D341Med (cell line): ENCODE measurements at places on chromosomes 12 and 14.

DNA sequence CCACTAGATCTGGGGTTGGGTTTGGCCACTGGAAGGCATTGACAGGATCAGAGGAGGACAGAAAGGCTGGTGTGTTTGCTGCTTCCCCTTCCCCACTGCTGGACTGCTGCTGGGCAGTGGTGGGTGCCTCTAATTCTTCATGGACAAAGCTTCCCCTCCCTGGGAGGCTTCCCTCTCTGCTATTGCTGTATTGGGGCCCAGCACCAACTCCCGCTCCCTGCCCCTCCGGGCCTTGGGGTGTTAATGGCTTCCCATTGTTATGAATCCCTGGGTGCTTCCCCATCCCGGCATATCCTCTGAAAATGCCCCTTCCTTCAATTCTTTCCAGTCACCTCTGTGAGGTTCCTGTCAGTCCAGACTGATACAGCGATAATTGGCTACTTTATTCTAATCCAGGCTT, 310.2 kb downstream of the GLT1D1 start:
- no peak for DNase-seq

GRCh38 chr14:88142997-88143396, 138.1 kb downstream of the GPR65 start:
- DNase-seq = no peak

DNA sequence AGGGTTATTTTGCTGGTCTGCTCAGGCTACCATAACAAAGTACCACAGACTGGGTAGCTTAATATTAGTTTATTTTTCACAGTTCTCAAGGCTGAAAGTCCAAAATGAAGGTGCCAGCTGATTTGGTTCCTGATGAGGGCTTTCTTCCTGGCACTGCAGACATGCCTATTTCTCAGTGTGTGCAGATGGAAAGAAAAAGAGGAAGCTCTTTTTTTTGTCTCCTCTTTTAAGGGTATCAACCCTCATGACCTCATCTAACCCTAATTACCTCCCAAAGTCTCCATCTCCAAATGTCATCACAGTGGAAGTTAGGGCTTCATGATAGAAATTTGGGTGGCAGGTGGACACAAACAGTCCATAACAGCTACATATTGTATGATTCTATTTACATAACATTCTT, 25.0 kb upstream of the POLR3B start:
- DNase-seq = no peak

DNA sequence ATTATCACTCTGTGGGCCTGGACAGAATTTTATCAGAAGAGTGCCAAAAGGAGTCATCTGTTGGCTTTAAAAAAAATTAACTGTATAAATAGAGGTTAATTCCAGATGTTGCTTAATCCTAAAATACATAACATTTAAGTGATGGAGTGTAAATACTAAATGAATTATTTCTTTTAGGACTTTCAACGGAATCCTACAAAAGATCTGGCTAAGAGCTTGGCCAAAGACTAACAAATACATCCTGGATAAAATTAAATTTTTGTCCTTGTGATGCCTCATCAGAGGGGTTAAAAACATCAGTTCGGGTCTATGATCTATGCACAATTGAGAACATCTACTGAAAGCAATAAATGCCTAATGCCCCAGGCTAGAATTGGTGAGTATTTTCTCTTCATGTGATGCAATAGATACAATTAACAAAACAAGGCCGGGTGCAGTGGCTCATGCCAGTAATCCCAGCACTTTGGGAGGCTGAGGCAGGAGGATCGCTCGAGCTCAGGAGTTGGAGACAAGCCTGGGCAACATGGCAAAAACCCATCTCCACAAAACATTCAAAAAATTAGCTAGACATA, 49.8 kb upstream of the RAP1B start:
- no peak for DNase-seq

DNA sequence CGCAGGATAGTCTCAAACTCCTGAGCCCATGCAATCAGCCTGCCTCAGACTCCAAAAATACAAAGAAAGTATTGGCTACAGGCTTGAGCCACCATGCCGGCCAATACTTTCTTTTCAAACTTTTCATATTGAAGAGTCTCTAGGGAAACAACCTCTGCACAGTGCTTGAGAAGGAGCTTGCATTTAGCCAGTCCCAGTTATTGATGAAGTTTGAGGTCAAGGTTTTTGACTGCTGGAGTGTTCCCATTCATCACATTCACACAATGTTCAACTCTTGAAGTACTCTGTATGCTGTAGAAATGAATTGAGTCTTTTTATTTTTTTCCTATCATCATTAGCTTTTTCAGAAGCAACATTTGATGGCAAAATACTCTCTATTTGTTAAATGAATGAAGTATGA, 355.8 kb upstream of the E2F7 start:
- no peak for DNase-seq

DNA sequence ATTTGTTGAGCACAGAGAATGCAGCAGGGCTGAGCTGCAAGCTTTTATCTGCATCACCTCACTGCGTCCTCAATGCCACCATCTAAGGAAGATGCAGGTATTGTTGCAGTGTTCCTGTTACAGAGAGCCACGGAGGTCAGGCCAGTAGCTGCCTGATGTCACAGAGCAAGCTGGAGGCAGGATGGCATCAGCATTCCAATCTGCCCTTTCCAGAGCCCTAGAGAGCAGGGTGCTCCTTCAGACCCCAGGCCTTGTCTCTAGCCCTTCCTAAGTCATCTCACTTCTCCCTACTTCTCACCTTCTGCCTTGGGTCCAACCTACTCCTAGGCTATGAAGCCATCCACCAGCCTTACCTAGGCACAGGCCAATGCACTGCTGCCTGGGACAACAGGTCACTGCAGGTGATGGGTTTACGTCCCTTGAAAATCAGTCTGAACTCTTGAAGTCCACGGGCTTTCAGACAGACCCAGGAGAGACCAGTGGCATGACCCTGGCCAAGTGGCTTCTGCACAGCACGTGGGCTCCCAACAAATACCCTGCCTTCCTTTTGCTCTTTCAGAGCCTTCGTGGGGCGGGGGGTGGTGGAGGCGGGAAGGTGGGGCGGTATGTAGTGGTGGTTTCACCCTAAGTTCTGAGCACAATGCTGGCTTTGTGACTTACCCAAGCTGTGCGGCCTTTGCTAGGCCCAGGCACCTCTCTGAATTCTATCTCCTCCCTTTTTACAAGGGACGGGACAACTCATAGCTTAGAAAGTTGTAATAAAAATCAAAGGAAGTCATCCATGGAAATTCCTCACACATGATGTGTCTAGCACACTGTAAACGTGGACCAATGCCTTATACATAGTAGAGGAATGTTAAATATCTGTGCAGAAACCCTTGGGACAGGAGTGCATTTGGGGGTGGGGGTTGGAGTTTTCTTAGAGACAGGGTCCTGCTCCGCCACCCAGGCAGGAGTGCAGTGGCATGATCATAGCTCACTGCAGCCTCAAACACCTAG, 136.0 kb downstream of the KSR2 start:
- no peak for DNase-seq

DNA sequence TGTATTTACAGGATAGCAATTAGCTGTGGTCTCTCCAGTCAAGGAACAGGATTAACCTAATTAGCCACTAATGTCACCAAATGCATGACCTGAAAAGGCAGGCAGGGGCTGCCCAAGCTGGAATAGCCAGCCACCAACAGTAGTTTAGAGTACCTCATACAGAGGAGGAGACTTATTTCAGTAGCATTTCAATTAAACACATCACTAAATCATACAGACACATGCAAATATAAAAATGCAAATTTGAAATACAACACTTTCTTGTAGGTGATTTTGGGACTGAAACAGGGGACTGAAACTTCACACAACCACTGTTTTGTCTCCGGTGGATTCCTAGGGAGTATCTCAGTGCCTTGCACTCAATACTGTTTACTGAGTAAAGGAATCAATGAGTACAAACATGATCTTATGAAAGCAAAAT, 636 bp upstream of the IFNG-AS1 start:
- DNase-seq = no peak

DNA sequence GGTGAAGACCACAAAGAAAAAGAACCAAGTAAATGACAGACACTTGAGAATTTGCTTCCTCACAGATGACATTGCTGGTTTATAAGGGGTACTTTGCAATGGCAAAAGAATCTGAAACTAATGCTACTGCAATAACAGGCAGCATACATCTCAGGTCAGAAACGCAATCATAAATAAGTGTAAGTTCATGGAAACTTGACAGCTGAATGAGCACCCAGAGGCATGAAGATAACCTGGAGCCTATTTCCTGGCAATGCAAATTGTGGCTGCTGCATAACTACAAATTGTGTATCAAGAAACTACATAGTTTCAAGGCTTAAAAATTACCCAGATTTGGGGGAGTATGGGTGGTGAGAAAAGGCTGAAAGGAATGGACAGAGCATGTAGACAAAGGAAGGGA, 8.5 kb upstream of the MYO1A start:
- DNase-seq = no peak

DNA sequence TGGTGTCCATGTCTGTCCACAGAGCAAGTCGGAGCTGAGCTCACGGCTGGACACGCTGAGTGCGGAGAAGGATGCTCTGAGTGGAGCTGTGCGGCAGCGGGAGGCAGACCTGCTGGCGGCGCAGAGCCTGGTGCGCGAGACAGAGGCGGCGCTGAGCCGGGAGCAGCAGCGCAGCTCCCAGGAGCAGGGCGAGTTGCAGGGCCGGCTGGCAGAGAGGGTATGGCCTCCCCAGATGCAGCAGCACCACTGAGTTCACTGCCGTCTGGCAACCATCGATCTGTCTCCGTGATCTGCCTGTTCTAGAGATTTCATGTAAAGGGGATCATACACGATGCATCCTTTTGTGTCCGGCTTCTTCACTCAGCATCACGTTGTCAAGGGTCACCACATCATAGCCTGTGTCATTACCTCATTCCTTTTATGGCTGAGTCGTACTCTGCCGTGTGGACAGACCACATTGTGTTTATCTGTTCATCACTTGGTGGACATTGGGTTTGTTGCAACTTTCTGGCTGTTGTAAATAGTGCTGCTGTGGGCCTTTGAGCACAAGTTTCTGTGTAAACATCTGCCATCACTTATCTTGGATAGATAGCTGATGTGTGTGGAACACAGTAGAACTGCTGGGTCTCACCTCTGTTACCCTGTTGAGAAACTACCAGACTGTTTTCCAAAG, 21.9 kb downstream of the HIP1R start:
- DNase-seq = no peak

DNA sequence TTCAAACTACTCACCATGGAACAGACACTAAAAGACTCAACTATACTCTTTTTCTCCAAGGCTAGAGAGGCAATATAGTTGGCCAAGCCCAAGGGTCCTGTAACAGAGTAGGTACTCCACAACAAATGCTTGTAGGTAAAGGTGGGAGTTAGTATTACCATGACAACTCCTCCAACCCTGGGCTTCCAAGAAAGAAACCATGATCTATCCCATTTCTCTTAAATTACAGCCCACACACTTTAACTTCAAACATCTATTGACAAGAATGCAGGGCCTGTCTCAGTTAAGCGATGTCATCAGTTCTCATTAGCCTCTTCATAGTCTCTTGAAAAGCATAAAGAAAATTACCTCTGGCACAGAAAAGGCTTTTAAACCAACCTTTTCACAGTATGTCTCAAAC, 25.0 kb downstream of the ERH start:
- no peak for DNase-seq

GRCh38 chr12:75558287-75558686, 46.9 kb upstream of the KRR1 start:
- DNase-seq = no peak

DNA sequence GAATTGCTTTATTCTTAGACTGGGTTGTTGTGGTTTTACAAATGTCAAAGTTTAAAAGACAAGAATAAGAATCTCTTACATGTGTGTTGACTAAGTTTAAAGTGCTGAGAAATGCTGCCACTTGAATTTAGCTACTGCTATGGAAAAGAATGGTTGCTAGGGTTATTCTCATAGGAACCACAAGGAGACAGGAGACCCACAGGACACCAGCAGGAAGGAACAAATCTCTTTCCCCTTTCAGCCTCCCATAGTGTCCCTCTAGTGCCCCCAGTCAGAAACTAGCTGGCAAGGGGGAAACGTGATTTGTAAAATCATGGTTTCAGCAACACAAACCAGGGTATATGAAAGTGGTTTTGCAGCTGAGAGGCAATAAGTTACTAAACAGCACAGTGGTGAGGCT, 102.7 kb downstream of the ST8SIA1 start:
- no peak for DNase-seq

DNA sequence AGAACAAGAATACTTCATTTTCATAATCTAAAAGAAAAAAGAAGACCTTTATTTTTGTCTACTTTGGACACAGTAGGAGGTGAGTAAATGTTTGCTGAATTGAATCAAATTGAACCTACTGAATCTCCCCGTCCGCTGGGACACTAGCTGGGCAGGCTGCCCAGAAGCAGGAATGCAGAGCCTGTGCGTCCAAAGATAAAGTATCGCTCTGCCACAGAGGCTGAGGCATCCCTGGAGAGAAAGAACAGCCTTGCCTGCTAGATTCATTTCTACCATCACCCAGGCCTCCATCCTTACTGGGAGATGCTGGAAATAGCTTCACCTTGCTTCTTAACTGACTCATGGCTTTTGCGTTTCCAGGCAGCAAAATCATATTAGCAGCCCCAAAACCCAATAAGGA, 64.1 kb upstream of the TSPAN11 start:
- no peak for DNase-seq

- no peak for DNase-seq
Measured at GRCh38 chr12:95411466-95411865, 62.5 kb upstream of the METAP2 start.

DNA sequence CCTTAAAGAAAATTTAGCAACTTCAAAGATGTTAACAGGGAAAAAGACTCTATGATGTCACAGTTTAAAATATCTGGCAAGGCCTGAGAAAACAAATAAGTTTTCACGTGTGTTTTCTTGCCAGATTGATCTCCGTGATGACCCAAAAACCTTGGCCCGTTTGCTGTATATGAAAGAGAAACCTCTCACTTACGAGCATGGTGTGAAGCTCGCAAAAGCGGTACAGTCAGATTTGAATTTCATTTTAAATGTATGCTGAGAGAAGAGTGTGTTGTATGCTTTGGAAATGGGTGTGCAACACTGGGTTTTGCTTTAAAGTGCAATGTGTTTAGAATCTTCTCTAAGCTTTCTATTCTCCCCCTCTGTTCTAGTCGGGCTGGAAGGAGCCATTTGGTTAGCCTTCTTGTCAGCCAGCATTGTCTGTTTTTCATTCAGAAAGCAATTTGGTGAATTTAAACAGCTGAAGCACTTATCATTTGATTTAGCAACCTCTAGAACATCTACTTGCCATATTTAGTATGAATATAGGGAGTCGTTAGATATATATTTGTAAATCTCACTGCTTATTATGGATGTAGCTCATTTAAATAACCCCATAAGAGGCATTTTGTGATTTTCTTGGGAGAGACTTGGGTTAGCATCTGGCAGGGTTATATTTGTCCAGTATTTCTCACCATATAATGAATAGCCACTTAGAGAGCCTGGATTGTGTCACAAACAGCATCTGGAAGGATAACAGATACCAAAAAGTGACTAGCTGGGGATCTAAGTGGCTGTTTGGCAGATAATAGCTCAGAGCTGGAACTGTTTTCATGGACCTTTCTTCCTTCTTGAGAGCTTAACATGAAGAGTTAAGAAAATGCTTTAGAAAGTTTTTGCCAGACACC, 35.5 kb downstream of the GPHB5 start:
- no peak for DNase-seq

- no peak for DNase-seq
Measured at GRCh38 chr12:122088179-122088810, 9.7 kb downstream of the MLXIP start.

- DNase-seq = no peak
Measured at GRCh38 chr14:103186909-103187586, 63.8 kb downstream of the TNFAIP2 start.

- DNase-seq = no peak
Measured at GRCh38 chr14:93047661-93048060, 68.1 kb downstream of the ITPK1 start.
